ENCODE measurements at places on chromosomes 4 and X.

GRCh38 chr4:90769251-90769650, 642.1 kb downstream of the CCSER1 start:
- DNase-seq, result no peak

GRCh38 chrX:130179579-130180215, 7.9 kb downstream of the RAB33A start:
- DNase-seq, result no peak

DNA sequence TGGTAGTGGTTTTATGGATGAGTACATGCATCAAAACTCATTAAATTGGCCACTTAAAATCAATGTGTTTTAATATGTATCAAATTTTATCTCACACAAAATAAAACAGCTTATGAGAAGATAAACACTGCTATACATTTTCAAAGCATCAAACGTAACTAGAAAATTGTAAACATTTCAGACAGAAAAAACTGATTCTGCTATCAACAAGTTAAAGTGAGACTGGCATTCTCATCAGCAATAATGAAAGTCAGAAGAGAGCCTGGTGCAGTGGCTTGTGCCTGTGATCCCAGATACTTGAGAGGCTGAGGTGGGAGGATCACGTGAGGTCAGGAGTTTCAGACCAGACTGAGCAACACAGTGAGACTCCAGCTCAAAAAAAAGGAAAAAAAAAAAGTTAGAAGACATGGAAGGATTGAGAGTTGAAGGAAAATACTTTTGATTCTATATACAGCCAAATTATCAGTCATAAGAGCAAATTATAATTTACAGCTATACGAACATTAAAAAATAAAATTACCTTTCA, 2.9 kb downstream of the TBCK start:
- no peak for DNase-seq

DNA sequence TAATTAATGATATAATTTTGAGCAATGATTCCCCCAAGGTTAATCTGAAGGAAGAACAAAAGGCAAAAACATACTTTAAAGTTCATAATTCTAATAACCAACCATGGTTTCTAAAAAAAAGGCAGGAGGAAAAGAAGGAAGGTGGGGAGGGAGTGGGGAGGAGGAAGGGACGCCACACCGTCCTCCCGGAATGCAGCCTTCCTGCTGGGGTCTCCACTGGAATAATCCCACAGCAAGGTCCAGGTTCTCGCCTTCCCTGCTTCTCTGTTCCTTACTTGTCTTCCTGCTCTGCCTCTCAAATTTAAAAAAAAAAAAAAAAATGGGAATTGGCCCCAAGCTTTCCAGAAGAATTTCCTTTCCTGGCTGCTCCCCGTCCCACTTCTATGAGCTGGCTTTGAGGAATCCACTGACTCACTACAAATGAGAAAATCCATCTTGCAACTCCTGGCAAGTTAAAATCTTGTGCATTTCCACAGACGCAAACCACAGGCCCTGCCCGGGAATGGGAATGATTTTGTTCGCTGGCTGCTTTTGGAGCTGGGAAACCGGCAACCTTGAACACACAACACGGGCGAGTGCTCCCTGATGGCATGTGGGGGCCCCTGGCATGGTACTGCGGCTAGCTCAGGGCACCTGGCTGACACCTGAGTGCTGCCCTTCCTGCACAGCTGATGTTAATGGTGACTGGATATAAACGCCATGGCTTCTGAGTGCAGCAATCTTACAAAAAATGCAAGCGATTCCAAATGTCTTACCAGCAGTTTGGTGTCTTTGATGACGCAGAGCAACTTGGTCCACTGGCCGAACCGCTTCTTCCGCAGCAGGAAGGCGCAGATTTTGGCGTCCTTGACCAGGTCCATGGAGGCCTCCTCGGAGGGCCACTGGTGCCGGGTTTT, 97.0 kb downstream of the AFAP1 start:
- no peak for DNase-seq

GRCh38 chrX:150226223-150226965, 136.7 kb upstream of the MAMLD1 start:
- no peak for DNase-seq

DNA sequence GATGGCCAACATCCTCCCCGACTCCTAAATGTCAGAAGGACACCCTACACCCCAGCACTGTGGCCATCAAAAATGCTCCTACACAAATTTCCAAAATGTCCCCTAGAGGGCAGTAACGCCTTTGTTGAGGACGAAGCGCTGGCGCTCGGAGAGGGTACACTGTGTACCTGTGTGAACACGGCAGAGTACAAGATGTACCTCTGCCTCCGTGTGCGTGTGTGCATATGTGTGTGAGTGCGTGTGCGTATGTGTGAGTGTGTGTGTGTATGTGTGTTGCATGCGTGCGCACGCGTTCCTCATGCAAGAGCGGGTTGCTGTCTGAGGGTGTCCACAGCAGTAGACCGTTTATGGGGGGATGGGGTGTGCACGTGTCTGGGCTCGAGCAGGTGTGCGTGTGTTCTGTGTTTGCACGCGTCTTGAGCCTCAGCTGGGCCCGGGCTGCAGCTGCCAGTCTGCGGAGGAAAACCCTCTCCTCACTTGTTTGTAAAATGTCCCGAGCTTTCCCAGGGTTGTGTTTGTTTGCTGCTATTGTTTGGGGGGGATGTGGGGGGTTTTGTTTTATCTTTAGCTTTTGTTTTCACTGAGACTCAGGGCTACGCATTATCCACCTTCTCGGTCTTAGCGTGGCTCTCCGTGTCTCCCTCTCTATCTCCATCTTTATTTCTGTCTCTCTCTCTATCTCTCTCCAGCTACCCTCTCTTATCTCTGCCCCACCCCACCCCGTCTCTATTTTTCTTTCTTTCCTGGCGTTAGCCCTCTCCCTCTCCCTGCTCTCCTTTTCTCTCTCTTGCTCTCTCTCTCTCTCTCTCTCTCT, 10.4 kb upstream of the TSPYL2 start:
- peak; percentile 49 for DNase-seq

GRCh38 chrX:43655151-43656004, 721 bp upstream of the MAOA start:
- DNase-seq, result no peak

DNA sequence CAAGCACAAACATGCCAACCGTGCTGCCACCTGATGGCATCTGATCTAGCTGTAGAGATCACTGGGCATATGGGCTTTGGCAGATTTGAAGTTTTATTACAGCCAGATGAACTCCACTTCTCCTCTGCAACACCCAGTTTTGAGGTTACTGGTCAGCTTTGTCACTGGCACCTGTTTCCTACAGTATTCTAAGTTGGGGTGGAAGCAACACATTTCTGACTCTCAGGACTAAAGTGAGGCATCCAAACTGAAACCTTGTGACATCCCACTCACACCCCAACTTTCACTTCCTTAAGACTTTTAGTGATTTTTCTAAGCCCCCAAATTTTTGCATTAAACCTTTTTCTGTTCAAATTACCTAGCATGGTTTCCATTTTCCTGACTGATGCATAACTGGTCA, 115.1 kb upstream of the PCDH18 start:
- DNase-seq, result no peak

- DNase-seq, result no peak
These were observed 5.8 kb upstream of the TET2 start for GRCh38 chr4:105140684-105141490.

DNA sequence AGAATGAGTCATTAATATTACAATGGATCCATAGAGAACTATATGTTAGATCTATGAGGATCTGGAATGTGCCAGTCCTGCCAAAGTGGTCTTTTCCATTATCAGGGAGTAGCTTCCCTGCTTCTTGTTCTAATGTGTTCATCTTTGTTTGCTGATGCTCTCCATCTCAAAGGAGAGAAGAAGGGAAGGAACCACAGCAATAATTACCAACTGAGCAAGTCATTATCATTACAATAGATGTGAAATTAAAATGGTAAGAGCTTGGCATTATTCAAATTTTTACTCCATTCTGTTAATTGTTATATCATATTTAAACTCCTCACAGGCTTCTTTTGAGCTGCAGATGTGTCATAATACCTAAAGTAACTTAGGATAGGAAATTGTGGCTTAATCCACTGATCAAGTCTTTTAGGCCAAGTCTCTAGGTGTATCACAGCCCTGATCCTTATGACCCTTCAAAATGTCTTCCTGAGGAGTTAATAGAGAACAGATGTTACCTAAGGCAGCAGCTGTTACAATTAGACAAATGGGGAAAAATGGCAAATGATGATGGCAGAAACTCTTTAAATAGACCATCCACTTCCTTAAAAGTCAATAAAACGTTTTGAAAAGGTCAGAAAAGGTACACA, 1492.7 kb upstream of the IGFBP7 start:
- DNase-seq, result no peak

DNA sequence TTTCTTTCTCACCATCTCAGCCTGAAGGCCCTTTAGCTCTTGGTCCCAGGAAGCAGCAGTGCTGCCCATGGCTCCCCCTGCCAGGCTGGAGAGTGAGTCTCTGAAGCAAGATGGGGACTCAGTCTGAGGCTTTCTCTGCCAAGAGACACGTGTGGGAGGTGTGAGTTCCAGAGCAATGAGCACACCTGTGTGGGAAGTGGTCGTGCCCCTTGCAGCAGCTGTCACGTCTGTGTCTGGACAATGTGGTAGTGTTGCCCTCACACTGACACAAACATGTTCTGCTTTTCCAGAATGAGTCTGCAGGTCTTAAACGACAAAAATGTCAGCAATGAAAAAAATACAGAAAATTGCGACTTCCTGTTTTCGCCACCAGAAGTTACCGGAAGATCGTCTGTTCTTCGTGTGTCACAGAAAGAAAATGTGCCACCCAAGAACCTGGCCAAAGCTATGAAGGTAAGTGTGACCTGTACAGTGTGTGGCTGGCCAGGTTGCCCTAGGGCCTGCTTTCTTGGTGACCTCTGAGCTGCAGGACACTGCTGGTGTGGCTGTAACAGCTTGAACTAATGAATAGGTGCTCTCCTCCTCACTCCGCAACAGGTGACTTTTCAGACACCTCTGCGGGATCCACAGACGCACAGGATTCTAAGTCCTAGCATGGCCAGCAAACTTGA, 1.9 kb downstream of the TACC3 start:
- no peak for DNase-seq

GRCh38 chr4:53899586-53900270, 164.7 kb downstream of the CHIC2 start:
- DNase-seq, result no peak

GRCh38 chrX:39464253-39464652, 633.5 kb downstream of the BCOR start:
- no peak for DNase-seq

GRCh38 chrX:6498324-6498723, 36.6 kb downstream of the VCX3A start:
- no peak for DNase-seq

DNA sequence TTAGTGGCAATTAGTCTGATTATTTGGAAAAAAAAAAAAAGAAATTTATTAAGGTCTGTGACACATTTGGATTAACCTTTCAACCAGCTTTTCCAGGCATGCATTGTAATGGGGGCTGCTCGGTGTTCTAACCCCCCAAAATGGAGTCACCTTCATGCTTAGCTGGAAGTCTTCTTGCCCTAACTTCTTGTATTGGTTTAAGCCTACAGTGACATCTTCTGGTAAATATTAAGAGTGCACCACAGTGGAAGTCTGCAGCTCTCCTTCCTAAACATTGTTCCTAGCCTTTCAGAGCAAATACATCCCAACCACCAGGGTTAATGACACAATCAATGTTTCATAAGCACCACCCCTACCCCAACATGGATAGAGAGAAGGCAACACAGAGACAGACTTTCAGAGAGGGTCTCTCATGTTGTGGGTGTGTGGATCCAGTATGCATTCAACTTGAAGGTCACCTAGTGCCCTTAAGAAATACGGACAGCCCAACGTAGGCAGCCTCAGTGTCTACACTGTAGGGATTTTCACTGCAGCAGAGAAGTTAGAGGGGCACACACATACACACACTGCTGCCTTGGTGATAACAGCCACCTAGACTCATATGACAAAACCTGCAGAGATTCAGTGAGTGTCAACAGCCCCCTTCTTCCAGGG, 142.9 kb upstream of the MBNL3 start:
- DNase-seq, result no peak

- DNase-seq, result no peak
These were observed 100.9 kb downstream of the FHDC1 start for GRCh38 chr4:153036931-153037482.

- DNase-seq, result no peak
These were observed 13.3 kb upstream of the PITX2 start for GRCh38 chr4:110636171-110636679.

DNA sequence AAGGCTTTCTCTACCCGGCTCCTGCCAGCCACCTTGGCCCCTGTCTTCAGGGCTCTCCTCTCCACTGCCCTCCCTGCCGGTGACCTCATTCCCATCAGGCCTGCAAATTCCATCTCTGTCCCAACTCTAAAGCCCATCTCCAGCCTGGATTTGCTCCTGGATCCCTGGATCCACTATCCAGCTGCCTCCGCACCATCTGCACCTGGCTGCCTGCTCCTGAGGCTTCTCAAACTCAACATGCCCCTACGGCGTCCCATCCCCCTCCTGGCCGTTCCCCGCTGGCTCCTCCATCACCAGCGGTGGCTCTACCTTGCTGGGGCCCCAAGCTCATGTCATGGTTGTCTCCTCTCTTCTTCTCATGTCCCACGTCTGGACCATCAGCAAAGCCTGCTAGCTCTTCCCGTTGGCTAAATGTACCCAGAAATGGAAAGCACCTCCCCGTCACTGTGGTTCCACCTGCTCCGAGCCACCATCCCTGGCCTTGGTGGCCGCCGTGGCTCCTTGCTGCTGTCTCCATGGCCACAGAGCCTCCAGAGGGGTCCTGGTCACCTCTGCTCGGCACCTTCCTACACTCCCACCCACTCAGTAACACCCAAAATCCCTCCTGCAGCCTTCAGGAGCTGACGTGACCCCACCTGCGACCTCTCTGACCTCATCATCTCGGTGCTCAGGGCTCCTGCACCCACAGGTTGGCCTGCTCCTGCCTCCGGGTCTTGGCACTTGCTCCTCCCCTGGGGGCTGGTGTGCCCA, 58.5 kb downstream of the ADRA2C start:
- no peak for DNase-seq

DNA sequence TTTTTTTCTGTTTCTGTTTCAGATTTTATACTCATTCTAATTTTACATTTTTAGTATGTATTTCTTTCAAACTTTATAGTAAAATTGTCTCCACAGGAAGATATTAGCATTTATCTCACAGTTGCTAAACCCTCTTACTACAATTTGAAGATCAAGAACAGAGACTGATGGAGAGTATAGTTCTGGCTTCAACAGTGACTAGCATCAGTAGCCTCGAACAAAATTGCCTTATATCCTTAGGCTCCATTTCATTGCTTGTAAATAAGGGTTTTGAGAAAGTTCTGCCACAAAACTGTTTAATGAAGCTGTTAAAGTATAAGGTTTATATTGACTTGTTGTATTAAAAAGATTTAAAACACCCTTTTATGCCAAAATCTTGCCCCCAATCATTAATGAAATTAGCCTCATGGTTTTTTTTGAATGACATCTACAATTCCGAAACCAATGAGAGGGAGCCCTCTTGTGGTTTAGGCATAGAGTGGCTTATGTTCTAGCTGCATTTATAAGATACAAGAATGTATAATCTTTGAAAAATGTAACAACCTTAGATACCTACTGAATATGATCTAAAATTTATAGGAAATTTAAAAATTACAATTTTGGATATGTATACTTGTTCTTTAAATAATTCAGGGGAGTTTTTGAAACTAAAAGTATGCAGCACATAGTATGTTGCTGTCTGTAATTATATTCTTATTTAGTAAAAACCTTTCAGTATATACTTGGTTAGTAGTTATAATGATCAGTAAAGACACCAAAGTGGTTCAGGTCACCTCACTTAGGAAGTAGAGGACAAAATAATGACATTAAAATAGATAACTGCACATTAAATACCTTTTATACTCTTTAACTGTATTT, 109.8 kb upstream of the HPGD start:
- no peak for DNase-seq

GRCh38 chrX:71910643-71910985, at the start of gene NHSL2:
Gene NHSL2, plus strand, starts transcription at chrX:71910845.
- no peak for DNase-seq
